ENCODE measurements at places on chromosomes 5 and 9. TPM values are rescaled to one million over a fixed set of nuclear protein-coding genes. Genes with fewer than 3 reads are reported as not detected.

The PKD2L2 gene
- not detected for total RNA-seq

The EQTN gene
- not detected for total RNA-seq

The ANKRD18B gene
- 5.0 TPM for total RNA-seq

The SPATA31A3 gene
- total RNA-seq: not detected

The SEMA4D gene
- 192 TPM for total RNA-seq

The FREM1 gene
- total RNA-seq: 1.7 TPM

The ANKDD1B gene
- 2.3 TPM for total RNA-seq

The SCGB3A1 gene
- not detected for total RNA-seq

DNA sequence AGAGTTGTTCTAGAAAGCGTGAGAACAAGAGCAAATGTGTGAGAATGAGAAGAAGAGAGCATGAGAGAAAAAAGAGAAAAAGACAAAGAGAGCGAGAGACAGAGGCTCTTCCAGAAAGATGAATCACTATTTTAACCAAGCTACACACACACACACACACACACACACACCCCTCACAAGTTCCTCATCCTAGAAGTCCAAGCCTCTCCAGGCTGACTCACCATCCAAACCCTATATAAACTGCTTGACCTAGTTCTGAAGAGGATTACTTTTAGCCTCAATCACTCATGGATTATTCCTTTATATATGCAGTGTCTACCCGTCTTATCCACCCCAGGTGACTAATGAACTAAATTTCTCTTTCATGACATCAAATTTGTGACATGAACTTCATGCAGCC lies 37.6 kb downstream of the C9orf57 start:
- no peak for DNase-seq

- peak; percentile 64 for DNase-seq
Observed at GRCh38 chr9:122904466-122904822, 715 bp downstream of the RC3H2 start.

GRCh38 chr9:133139246-133140173 lies 18.5 kb upstream of the RALGDS start:
- DNase-seq: peak; percentile 11

- no peak for DNase-seq
Observed at GRCh38 chr5:90095292-90096060, 314.1 kb downstream of the CETN3 start.

GRCh38 chr5:32490972-32491557 lies 46.5 kb upstream of the ZFR start:
- DNase-seq: no peak

- no peak for DNase-seq
Observed at GRCh38 chr9:4242239-4242638, 57.6 kb downstream of the GLIS3 start.

- no peak for DNase-seq
Observed at GRCh38 chr5:139022528-139022927, 147.4 kb upstream of the LRRTM2 start.

DNA sequence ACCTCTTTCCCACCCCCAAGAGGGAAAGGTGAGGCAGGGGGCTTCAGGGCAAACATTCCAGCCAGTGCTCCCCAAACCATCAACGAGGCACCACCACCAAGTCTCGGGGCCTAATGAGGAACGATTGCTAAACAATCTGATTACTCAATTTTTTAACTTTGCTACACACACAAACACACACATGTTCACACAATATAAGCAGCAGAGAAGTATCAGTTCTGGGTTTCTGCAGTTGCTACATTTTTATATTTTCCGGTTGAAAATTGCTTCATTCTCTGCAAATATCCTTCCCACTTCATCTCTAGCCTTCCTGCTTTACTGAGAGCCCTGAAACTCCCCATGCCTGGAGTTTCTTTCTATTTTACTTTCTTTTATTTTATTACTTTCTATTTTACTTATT lies 60.2 kb downstream of the FEM1C start:
- no peak for DNase-seq

GRCh38 chr5:6321078-6321477 lies 57.3 kb downstream of the MED10 start:
- no peak for DNase-seq

GRCh38 chr9:136159851-136160250 lies 41.2 kb upstream of the TMEM250 start:
- DNase-seq: no peak

- DNase-seq: no peak
Observed at GRCh38 chr9:134272302-134273023, 53.8 kb upstream of the RXRA start.

- DNase-seq: no peak
Observed at GRCh38 chr5:102815540-102816332, 60.6 kb downstream of the PAM start.

GRCh38 chr5:128199611-128200010 lies 116.0 kb downstream of the SLC12A2 start:
- DNase-seq: no peak

DNA sequence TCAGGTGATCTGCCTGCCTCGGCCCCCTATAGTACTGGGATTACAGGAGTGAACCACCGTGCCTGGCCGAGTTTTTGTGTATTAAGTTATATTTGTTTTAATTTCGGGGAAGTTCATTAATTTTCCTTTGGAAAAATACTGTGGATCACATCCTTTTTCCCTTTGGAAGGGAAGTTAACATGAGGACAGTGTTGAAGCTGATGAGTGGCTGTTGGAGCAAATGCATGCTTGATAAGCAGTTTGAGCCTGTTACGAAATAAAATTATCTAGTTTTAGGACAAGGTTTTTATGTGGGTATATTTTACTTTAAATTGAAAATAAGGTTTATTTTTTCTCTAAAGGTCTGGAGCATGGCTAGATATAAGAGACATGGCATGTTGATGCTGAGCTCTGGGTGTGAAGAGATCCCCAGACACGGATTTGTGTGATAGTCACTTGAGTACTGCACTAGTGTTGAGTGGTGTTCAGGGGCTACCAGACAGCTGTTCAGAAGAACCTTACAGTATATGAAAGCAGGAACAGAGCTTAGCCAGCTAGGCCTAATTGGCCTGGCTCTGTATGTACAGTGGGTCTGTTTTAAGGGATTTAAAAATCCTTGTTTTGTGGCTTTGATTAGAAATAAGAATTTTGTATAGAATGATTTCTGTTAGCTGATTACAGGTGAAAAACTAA lies 17.4 kb downstream of the LMNB1 start:
- DNase-seq: no peak

DNA sequence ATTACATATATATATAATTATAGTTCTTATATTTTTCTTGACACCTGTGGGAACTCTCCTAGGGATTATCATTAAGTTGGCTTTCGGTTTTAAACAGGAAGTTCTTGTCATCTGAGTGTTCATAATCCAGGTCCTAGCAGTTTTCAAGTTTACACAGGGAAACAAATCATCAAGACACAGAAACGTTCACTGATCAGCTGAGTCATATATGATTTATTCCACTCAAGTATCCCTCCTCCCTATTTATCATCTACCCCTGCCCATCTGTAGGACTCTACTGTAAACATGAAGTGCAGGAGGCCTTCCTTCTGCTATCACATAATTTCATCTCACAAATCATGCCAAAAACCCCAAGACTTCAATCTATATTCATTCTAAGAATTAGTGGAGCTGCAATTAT lies 6.3 kb downstream of the SLC25A51 start:
- DNase-seq: no peak

DNA sequence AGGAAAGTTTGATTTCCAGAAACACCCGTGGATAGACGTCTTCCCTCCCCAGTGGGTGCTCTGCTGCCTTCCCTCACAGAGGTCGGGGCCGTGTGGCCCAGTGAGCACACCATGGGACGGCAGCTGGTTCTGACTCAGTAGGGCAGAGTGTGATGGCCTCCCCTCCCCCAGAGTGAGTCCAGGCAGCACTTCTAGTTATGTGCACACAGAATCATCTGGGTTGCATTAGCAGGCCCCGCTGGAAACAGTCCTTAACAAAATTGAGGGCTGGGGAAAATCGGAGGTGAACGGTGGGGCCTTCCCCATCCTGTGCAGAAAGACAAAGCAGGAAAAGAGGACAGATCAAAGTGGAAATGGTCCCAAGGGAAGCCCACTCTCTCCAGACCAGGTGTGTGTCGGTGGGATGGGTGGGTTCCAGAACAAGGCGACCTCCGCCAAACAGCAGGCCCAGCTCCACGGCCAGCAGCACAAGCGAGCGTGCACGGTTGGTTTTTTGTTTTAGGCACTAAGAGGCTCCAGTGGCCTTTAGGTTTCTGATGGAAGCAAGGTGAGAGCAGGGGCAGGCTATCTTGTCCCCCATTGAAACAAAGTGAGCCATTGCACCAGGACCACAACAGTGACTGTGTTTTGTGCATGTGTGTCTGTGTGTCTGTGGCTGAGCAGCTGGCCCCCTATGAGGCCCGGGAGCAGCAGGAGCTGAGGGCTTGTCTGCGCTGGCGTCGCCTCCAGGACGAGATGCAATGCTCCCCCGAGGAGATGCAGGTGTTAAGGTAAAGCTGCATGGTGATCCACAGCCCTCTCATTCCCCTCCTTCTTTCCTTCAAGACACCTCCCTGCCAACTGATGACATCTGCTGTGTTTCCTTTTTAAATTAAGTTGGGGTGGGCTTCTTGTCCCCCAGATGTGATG lies 201.5 kb downstream of the AOPEP start:
- no peak for DNase-seq

DNA sequence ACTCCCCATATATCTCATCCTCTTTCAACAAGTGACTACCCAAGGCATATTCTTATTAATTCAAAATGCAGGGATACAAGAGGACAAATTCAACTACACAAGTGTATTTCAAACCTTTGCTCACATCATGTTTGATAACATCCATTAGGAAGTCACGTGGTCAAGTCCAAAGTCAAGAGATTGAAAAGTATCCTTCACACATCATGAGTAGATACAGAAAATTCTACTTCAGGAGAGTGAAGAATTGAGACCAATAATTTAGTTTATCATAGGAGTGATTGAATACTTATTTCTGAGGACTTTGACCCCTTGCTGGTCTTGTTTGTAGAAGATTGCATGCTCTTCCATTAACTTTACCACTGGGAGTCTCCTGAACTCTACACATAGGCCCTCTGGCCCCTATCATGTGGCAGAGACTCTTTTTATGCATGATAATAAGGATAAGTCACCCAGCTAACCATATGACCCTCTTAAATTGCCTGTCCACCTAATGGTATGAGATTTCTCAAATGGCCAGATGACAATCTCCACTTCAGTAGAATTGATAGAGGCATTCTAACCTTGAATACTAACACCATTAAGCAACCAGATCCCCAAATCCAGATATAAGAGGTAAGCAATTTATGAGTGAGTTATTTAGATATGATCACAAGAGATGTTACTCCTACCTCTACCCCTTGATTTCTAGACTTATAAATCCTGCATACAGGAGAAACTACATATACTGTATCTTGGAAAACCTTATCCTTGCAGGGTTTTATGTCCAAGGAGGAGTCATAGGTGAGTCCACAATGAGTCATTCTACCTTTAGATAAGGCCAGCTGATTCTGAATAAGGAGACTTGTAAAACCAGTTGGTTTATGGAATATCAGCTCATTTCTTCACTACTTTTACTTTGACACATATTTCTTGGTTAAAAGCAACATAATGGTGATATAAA lies 26.6 kb upstream of the SLC46A2 start:
- DNase-seq: no peak

DNA sequence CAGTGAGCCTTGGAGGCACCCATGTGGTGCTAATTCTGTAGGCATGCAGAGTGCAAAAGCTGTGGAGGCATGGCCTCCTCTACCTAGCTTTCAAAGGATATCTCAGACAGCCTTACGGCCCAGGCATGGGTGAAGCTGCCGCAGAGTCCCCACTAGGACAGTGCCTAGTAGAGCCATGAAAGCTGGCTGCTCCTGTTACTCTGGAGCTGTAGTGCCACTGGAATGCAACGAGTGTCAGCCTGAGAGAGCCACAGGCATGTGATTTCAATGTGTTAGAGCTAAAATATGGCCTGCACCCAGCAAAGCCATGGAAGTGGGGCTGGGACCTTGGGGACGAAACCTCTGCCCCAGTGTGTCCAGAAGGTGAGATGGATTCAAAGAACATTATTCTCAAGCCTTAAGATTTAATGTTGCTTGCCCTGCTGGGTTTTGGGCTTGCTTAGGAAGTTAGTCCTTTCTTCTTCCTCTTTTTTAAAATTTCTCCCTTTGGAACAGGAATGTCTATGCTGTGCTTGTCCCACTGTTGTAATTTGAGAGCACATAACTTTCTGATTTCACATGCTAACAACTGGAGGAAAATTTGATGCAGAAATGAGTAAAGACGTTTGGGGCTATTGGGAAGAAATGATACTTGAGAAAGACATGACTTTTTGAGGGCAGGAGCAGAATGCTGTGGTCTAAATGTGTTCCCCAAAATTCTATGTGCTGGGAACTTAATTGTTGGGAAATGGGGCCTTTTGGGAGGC lies 298.4 kb downstream of the PSAT1 start:
- DNase-seq: no peak

Data from glutamatergic neuron (in vitro differentiated cells).